ENCODE measurements at places on chromosomes 2 and 18. TPM values are rescaled to one million over a fixed set of nuclear protein-coding genes. Genes with fewer than 3 reads are reported as not detected.

TANC1 gene
- polyA plus RNA-seq: 64.4 TPM

TCF23 gene
- polyA plus RNA-seq: 0.55 TPM

GRCh38 chr2:94995553-94996304, 29.8 kb upstream of the MAL start:
- no peak for DNase-seq

- DNase-seq: peak; percentile 37
Measured at GRCh38 chr2:210224941-210225672, at the start of gene ACADL. TSS of gene ACADL (minus strand) at chr2:210225447. CDS start at chr2:210225263, 184 bp downstream.

DNA sequence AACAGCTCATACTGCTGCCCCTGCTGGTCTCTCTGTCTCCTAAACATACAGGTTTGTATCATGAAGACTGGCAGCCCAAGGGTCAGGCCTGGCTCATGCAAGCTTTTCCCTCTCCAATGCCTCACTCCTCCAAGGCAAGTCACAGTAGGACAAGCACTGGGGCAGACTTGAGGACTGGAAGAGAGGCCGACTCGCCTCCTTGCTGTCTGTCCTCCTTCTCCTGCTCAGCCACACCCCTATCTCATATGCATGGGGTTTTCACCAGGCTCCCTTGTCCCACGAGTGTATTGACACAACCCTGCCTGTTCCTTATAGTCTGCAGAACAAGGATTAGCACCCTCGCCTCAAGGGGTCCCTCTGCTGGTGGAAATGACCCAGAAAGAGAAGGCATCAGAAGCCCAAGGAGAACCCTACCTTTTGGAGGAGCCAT, 223.7 kb downstream of the SOX11 start:
- no peak for DNase-seq

- no peak for DNase-seq
Measured at GRCh38 chr18:936941-937340, 32.3 kb downstream of the ADCYAP1 start.

GRCh38 chr2:83112858-83113257, 1346.2 kb downstream of the SUCLG1 start:
- no peak for DNase-seq

- DNase-seq: no peak
Measured at GRCh38 chr2:27954771-27955383, 64.3 kb downstream of the BABAM2 start.
